ENCODE measurements at places on chromosomes 1 and 21.
A peak's percentile ranks its signal among the peaks of the same experiment; 100 is the strongest.

- no peak for DNase-seq
Observed at GRCh38 chr1:111654839-111655238, 35.2 kb downstream of the RAP1A start.

DNA sequence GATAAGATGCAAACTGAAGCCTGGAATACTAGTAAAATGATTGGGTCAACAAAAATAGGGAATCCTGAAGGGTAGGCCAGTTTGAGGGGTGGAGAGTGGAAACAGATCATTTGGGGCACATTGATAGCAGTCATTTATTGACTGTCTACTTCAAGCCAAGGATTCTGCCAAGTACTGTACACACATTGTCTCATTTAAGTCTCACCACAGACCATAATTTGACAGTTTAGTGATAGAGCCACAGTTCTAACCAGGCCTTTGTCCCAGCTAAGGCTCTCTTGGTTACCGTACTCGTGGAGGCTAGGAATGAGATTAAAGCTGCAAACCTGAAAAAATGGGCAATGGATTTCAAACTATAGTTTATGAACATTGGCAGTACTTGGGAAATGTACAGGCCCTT is 11.2 kb downstream of the RBM15 start:
- no peak for DNase-seq

- no peak for DNase-seq
Observed at GRCh38 chr1:229819091-229819490, 193.0 kb downstream of the URB2 start.

GRCh38 chr1:186139701-186140100 is 235.4 kb downstream of the TPR start:
- DNase-seq, result no peak

DNA sequence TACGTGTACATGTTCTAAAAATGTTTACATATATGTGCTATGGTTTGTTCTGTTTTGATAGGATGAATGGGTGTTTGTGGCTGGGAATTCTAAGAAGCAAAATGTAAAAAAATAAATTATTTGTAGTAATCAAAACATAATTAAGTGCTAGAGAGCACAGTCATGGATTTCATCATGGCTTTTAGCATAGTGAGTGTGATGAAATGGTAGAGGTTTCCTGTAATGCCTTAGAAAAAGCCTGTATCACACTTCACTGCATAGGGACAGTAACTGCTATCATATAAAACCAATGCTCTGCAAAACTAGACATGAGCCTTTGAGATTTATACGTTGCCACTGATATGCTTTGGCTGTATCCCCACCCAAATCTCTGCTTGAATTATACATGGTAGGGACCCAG is 99.8 kb downstream of the PTGER3 start:
- no peak for DNase-seq

DNA sequence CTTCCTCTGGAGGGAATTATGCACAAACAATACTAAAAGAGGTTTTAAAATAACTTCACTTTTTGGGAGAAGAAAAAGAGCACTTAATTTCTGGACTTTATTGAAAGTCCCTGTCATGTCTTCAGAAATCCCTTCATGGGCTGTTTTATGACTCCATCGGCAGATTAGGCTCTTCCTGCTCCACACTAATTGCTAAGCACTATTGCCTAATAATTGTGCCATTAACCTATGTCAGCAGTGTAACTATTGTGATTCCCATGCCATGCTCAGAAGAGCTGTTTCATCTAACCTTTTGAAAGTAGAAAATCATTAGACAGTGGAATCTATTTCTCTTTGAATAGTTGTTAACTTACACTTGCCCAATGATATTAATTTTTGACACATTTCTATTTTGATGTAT is 489.3 kb upstream of the RUNX1 start:
- DNase-seq, result no peak

DNA sequence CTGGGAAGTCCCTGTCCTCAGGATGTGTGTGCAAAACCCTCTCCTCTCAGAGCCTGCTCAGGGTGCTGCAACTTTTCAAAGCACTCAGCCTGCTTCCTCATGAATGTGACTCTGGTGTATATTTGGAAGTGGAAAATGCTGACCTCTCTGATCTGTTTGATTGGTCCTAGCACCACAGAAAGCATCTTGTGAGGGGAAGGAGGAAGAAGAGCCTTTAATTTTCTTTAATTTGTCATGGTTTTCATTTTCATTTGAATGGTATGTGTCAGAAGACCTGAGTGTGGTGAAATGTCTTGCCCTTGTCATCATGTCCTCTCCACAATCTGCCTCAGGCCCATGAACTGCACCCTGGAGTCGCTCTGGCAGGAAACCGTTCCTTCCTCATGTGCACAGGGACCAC is 383.5 kb downstream of the NTNG1 start:
- no peak for DNase-seq

- DNase-seq, result no peak
Observed at GRCh38 chr1:226980565-226981385, 40.7 kb downstream of the COQ8A start.

- DNase-seq, result no peak
Observed at GRCh38 chr1:81155131-81155530, 645.6 kb upstream of the ADGRL2 start.

DNA sequence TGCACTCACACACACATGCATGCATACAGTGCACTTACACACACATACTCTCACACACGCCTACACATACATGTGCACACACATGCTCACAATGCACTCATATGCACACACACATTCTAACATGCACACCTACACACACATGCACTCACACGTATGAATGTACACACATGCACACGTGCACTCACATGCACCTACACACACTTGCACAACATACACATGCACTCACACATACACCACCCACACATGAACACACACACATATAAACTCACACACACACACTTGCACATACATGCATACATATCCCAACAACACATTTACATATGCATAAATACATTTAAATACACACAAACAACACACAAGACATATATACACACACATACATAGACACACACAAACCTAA is 30.6 kb downstream of the OBSCN start:
- no peak for DNase-seq

- no peak for DNase-seq
Observed at GRCh38 chr1:42469727-42470126, 6.6 kb downstream of the CCDC30 start.

DNA sequence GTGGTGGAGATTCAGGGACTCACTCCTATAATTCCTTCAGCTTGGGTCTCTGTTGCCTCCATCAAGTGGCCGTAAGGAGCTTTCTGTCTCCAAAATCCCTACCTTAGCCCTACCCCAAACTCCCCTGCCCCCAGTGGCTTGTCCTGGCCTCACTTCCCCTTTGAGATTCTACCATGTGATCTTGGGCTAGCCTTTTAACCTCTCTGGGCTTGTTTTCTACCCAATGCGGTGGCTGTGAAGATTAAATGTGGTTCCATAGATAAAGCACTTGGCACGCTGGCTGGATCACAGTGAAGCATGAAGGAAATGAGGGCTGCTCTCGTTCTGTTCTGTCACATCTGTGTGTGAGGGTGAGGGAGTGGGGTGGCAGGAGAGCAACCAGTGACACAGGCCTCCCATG is 43.6 kb downstream of the FAAH start:
- DNase-seq, result no peak

DNA sequence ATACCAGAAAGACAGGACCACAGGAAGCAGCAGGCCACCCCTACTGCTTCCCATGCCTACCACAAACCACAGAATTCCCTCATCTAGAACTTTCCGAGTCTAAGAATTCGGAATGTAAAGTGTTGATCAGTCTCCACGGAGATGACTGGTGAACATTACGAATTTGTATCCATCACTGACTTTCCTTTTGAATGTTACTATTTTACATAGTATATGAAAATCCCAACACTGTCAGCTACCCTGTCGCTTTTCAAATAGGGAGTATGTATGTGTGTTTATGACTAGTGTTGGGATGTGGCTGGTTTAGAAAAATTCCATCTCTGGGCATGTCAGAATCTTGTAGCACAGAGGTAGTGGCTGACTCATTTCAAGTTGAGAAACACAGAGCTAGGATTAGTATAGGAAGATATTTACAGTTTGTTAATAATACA is 118.2 kb downstream of the COQ8A start:
- peak; percentile 20 for DNase-seq

- no peak for DNase-seq
Observed at GRCh38 chr21:34554227-34554626, 42.2 kb upstream of the KCNE1 start.

Measured in HS-5 (cell line).